ENCODE measurements at places on chromosomes 13 and 19. TPM values are rescaled to one million over a fixed set of nuclear protein-coding genes. Genes with fewer than 3 reads are reported as not detected.

Gene ZNF534
- total RNA-seq, result 0.44 TPM

Gene CAPN12
- not detected for total RNA-seq

Gene FXYD1
- 0.66 TPM for total RNA-seq

Gene TMEM161A
- total RNA-seq, result 25.6 TPM
